ENCODE measurements at places on chromosomes 7 and 10. TPM values are rescaled to one million over a fixed set of nuclear protein-coding genes. Genes with fewer than 3 reads are reported as not detected.

- ATAC-seq, result no peak
These were observed 94.8 kb upstream of the CDK13 start for GRCh38 chr7:39855325-39855674.

DNA sequence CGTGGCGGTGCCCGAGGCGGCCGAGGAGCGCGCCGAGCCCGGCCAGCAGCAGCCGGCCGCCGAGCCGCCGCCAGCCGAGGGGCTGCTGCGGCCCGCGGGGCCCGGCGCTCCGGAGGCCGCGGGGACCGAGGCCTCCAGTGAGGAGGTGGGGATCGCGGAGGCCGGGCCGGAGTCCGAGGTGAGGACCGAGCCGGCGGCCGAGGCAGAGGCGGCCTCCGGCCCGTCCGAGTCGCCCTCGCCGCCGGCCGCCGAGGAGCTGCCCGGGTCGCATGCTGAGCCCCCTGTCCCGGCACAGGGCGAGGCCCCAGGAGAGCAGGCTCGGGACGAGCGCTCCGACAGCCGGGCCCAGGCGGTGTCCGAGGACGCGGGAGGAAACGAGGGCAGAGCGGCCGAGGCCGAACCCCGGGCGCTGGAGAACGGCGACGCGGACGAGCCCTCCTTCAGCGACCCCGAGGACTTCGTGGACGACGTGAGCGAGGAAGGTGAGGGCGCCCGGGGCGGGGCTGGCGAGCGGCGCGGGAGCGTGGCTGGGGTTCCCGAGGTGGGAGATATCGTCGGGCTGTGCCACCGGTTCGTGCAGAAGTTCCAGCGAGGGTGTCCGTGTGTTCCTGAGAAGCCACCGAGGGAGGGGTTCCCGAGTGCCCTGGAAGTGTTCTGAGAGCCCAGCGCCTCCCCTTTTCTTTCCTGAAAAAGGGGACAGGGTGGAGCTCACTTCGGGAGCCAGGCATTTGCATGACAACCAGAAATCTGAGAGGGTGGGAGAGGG lies 495 bp downstream of the EIF3B start:
- peak; percentile 15 for ATAC-seq

Gene FEZF1
- not detected for total RNA-seq

DNA sequence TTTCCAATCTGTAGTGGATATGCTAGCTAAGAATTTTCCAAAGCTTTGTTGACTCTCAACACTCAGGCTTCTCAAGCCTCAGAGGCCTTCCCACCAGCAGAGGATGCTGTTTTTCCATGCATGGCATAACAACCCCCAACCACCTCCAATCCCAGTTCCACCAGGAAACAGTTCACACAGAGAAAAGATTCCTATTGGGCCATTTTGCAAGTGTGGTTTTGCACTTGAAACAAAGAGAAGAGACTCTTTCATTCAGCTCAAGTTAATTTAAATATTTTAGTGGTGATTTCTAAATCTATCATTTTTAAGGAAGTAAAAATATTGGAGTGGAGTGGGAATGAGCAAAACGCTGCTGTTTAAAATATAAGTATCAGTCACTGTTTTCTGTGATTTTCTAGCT lies 105.6 kb upstream of the COL1A2 start:
- peak; percentile 41 for ATAC-seq

DNA sequence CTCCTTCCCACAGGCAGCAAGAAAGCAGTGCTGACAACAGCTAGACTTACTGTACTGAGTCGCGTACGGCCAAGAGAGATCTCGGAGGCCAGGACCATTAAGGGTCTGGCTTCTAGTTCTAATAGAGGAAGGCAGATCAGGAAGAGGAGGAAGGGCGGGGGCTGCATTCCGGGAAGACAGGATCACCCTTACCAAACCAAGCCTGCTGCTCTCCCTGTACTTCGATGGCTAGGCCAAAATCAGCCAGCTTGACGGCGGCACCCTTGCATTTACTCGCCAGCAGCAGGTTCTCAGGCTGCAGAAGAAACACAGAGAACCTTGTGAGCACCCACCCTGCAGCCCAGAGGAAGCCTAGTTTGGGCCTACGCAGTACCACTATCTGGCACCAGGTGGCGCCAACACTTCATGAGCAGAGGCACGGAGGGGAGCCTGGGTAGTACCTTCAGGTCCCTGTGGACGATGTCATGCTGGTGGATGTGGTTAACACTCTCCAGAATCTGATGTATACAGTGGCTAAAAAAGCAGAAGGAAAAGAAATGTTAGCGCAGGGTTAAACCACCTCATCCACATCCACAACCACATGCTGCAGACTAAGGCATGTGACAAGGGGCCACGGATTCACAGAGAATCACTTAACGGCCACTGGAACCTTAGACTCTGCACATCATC lies 25.4 kb downstream of the CAMK2G start:
- peak; percentile 97 for ATAC-seq

- no peak for ATAC-seq
These were observed 224.1 kb downstream of the CCSER2 start for GRCh38 chr10:84552478-84552877.

- ATAC-seq, result no peak
These were observed 10.1 kb upstream of the SEMA3A start for GRCh38 chr7:84204655-84205054.

- ATAC-seq, result peak; percentile 62
These were observed 4.9 kb downstream of the DKK1 start for GRCh38 chr10:52318822-52319464.

DNA sequence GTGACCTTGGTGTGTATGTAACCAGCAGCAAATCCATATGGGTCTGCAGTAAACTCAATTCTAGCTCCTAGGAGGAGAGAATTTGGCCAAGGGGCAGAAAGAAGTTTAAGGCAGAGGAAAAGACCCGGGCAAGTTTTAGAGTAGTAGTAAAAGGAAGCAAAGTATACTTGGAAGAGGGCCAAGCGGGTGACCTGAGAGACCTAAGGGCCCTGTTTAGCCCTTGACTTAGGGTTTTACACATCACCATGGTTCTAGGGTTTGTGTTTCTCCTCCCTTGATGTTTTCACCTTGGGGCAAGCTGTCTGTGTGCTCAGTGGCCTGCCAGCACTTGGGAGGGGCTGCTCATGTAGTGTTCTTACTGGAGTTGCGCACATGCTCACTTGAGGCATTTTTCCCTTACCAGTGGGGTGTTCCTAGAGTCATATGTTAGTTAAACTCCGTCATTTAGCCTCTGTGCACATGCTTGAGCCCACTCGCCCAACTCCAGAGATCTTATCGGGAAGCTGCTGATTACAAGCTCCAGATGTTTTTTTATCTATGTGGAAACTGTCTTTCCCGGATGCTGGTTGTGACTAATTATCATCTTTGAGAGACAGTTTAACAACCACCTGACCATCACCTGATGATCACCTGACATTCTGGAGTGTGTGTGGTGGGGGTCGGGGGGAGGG lies 137.6 kb upstream of the PRSS1 start:
- ATAC-seq, result peak; percentile 86

Gene EN2
- 0.21 TPM for total RNA-seq

DNA sequence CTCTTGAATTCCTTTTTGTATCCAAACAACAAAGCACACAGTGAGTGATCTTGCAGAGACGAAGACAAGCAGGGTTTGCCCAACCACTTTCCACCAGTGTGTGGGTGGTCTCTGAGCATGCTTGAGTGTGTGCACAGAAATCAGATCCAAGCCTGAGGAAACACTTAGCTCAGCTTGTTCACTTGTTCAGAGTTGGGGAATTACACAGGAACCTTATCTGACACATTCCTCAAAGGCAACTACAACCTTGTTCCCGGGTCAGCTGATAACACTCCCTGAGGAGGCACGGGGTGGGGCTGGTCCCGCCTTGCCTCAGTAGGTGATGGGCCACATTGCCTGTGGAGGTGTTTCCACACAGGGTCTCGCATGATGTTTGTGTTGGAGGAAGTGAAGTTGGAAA lies 216.9 kb downstream of the DYNC1I1 start:
- no peak for ATAC-seq

Gene SH2D4B
- total RNA-seq, result 0.44 TPM

Gene CDH23
- total RNA-seq, result 81.3 TPM

Gene CBX3
- 159 TPM for total RNA-seq

GRCh38 chr10:102059987-102060386 lies 4.0 kb upstream of the ARMH3 start:
- no peak for ATAC-seq

GRCh38 chr7:104936546-104936945 lies 77.5 kb upstream of the KMT2E start:
- ATAC-seq, result no peak

- peak; percentile 73 for ATAC-seq
These were observed 7.0 kb downstream of the CALY start for GRCh38 chr10:133329491-133330202.

Gene MMD2
- total RNA-seq, result 0.19 TPM

- no peak for ATAC-seq
These were observed 155.1 kb downstream of the OR13A1 start for GRCh38 chr10:45160271-45160670.

Gene ZNF485
- total RNA-seq, result 10.3 TPM

All from motor neuron (in vitro differentiated cells).